CD8-positive, alpha-beta memory T cell (primary cell): ENCODE measurements at places on chromosomes 2 and 18.
A peak's percentile ranks its signal among the peaks of the same experiment; 100 is the strongest.

DNA sequence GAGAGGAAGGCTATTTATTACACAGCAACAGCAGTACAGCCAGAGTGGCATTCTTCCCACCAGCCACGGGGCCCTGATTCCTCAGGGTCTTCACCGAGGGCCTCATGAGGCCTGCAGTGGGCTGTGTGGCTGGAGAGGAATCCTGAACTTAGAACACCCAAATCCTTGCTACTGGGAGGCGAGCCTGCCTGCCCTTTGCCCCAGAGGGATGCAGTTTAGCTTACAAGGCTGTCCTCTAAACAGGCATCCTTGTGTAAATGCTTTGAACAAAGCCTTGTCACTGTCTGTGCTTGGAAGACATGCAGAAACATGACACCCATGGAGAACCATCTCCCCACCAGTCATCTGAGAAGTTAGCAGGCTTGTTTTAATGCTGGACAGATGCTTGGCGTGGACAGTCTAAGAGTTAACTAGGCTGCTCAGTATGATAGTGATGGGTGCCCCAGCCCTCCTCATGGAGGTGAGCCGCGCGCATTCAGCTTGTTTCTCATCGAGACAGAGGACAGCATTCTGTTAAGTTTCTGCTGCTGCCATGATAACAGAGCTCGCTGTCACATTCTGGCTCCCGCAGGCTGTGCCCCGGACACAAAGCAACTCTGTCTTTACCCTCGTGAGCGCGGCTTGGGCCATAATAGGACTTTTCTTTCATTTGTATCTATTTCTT lies 42.9 kb downstream of the ADI1 start:
- no peaks in the 10 kb centered on the region for H3K4me1 ChIP-seq
- no peaks in the 10 kb centered on the region for H3K27me3 ChIP-seq
- no peak for DNase-seq
- no peak overlapping the region for H3K27ac ChIP-seq

DNA sequence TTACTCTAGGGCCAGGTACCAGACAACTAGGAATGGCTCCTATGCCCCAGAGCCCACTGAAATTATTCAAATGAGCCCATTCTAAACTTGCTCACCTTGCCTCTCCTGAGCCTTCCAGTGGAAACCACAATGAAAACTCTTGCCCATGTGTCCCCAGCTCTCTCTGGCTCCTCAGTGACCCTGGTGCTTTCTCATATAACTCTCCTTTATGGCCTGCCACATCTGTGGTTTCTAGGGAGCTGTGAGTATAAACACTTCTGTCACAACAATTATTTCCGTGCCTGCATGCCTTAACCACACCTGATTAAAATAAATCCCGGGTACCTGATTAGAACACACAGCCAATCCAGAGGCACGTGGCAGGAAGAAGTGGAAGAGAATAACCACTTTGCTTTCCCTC lies 333.0 kb upstream of the SPRED2 start:
- H3K27ac ChIP-seq = no peak overlapping the region
- H3K36me3 ChIP-seq = no peaks in the 10 kb centered on the region
- DNase-seq = no peak

- H3K27ac ChIP-seq = no peak overlapping the region
- H3K4me3 ChIP-seq = no peak overlapping the region
- H3K27me3 ChIP-seq = no peaks in the 10 kb centered on the region
Observed at GRCh38 chr2:228016402-228016801, 145.0 kb downstream of the DAW1 start.

DNA sequence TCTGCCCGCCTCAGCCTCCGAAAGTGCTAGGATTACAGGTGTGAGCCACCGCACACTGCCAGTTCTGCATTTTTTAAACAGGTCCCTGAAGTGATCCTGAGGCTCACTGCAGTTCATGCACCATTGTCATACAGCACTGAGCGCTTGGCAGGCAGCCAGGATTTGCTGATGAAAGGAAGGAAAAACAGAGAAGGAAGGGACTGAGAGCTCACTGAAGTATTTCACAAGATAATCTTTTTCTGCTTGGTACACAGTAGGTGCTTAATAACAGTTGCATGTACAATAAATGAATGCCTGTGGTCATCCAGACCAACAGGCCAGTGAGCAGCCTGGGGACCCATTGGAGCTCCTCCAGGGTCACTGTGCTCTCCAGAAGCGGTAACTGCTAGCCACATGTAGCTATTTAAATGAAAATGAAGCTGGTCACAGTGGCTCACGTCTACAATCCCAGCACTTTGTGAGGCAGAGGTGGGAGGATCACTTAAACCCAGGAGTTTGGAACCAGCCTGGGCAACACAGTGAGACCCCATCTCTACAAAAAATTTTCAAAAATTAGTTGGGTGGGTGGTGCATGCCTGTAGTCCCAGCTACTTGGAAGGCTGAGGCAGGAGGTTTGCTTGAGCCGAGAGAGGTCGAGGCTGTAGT lies 33.1 kb upstream of the SMAD7 start:
- no peaks in the 10 kb centered on the region for H3K27me3 ChIP-seq
- no peak for DNase-seq

GRCh38 chr2:225821351-225821750 lies 421.8 kb downstream of the NYAP2 start:
- H3K36me3 ChIP-seq = no peaks in the 10 kb centered on the region
- H3K4me1 ChIP-seq = no peaks in the 10 kb centered on the region
- H3K27me3 ChIP-seq = no peaks in the 10 kb centered on the region
- DNase-seq = no peak

DNA sequence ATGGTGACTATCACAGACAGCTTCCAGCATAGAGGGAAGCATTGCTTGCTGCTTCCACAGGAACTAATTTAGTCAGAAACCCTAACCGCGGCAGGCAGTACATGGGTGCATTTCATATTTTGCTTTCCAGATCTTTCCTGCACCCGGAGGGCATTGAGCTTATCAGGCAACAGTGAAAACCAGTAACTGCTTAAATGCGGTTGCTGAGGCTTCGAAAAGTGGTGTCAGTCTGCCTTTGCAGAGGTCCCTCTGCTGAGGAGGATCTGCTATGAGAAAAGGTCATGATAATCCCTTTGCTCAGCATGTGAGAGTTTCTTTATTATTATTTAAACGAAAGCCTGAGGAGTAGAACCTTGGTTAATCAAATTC lies 44.6 kb upstream of the ROCK2 start:
- no peaks in the 10 kb centered on the region for H3K4me1 ChIP-seq
- no peaks in the 10 kb centered on the region for H3K27me3 ChIP-seq
- no peak overlapping the region for H3K4me3 ChIP-seq
- DNase-seq = no peak

DNA sequence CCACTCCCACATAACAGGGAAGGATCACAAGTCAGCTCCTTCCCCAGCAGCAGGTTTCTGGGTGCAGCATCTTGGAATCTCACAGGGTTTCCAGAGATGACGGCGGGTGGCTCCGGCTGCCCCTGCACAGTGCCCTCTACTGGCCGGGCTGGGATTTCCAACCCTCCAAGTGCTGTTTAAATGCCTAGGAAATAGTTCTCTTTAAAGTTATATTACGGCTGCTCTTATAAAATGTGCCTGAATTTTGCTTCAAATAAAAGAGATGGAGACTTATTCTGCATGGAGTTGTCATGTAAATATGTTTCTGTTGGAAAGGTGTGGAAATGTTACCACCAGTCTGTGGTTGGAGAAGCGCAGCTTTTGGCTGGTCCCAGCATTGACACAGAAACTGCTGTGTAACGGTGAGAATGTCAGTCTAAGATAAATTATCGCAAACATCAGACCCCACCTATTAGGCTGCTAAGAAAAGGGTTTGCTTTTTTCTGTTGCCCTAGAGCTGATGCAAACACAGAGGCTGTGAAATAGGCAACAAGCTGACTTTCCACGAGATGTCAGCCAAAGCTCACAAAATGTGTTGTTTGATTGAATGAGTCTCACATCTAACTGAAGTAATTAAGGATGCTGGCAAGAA lies 3.3 kb upstream of the HJURP start:
- H3K36me3 ChIP-seq = no peaks in the 10 kb centered on the region
- H3K27ac ChIP-seq = no peak overlapping the region
- H3K27me3 ChIP-seq = no peaks in the 10 kb centered on the region
- no peak overlapping the region for H3K4me3 ChIP-seq
- DNase-seq = peak; percentile 24

DNA sequence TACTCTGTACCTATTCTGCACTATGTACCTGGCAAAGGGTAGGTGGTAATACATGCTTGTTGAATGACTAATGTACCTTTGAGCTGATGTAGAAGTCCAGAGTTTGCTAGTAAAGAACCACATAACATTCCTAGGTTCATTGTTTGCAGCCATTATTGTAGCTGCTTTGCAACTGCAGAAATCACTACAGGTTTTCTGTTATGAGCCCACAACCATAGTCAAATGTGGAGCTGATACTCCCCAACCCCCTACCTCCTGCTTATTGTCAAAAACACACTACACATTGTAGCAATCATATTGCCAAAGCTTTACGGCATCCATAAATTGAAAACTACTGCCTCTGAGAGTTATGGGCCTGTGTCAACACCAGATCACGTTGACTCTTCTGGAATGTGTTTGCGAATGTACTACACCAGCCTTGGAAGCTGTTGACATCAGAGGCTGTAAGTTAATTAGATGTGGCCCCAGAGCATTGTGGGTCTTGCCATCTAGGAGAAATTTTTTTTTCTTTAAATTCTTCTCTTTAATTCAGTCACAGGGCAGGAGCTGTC lies 187.0 kb downstream of the AGPS start:
- H3K27me3 ChIP-seq = no peaks in the 10 kb centered on the region
- DNase-seq = no peak
- no peak overlapping the region for H3K4me3 ChIP-seq
- H3K4me1 ChIP-seq = no peaks in the 10 kb centered on the region
- no peak overlapping the region for H3K27ac ChIP-seq
- no peaks in the 10 kb centered on the region for H3K36me3 ChIP-seq

GRCh38 chr2:200221055-200221955 lies 85.2 kb upstream of the SPATS2L start:
- no peak overlapping the region for H3K4me3 ChIP-seq
- no peak for DNase-seq
- no peaks in the 10 kb centered on the region for H3K36me3 ChIP-seq
- no peaks in the 10 kb centered on the region for H3K27me3 ChIP-seq
- H3K4me1 ChIP-seq = no peaks in the 10 kb centered on the region

- peak overlapping the region; percentile 63 for H3K4me3 ChIP-seq
- H3K4me1 ChIP-seq = peaks cover 6% of the 10 kb centered on the region
- H3K27ac ChIP-seq = no peak overlapping the region
- no peaks in the 10 kb centered on the region for H3K36me3 ChIP-seq
- H3K27me3 ChIP-seq = no peaks in the 10 kb centered on the region
Observed at GRCh38 chr18:35949903-35950627, 22.4 kb upstream of the RMP24 start.

GRCh38 chr2:179274749-179275148 lies 10.1 kb upstream of the SESTD1 start:
- no peaks in the 10 kb centered on the region for H3K4me1 ChIP-seq
- DNase-seq = no peak
- H3K36me3 ChIP-seq = no peaks in the 10 kb centered on the region
- H3K27me3 ChIP-seq = no peaks in the 10 kb centered on the region
- H3K27ac ChIP-seq = no peak overlapping the region

DNA sequence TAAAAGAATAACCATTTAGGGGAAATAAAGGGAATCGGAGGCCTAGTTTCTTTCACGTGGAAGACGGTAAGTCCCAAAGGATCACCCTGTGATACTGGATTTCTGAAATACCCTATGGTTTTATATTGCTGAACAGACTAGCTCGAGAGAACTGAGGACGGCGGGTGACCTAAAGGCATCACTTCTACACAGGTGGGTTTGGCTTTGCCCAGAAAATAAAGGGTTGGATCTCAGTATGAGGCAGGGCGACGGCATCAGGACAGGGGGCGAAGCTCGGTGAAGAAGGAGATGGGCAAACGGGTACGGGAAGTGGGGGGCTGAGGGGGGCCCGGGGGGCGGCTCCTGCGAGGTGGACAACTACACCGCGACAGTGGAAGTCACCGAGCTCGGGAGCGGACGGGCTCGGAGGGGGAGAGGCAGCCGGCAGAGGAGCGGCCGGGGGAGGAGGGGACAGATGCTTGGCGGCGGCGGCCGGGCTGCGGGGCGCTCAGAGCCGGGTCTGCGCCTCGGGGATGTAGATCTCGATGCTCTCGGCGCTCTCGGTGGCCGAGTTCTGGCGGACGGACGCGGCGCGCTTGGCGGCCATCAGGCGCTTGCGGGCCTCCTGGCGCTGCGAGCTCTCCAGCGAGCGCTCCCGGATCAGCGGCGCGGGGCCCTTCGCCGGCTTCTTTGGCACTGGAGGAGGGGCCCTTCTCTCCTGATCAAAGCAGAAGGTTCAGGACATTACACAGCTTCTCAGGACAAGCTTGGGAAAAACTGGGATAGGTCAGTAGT lies 48.9 kb downstream of the TGIF1 start:
- DNase-seq = no peak
- H3K36me3 ChIP-seq = no peaks in the 10 kb centered on the region
- H3K4me3 ChIP-seq = no peak overlapping the region
- H3K27me3 ChIP-seq = peaks cover 10% of the 10 kb centered on the region

- H3K4me1 ChIP-seq = no peaks in the 10 kb centered on the region
- H3K36me3 ChIP-seq = no peaks in the 10 kb centered on the region
- no peak for DNase-seq
- H3K27me3 ChIP-seq = no peaks in the 10 kb centered on the region
Observed at GRCh38 chr2:152623076-152623740, 94.1 kb downstream of the PRPF40A start.

DNA sequence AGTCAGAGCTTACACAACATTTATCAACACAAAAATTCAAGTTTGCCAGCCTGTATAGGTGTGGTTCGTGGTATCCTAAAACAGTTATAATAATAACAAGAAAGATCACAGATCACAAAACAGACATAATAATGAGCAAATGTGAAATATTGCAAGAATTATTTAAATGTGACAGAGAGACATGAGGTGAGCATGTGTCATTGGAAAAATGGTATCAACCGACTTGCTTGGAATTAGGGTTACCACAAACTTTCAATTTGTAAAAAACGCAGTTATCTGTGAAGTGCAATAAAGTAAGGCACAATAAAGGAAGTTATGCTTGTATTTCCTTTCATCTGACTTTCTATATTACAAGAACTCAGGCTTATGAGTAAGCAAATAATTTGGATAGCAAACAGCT lies 116.8 kb downstream of the IKZF2 start:
- H3K36me3 ChIP-seq = no peaks in the 10 kb centered on the region
- H3K4me3 ChIP-seq = no peak overlapping the region
- H3K27me3 ChIP-seq = no peaks in the 10 kb centered on the region
- no peak for DNase-seq

GRCh38 chr2:189444322-189444721 lies 3.0 kb downstream of the WDR75 start:
- H3K4me1 ChIP-seq = peaks cover 35% of the 10 kb centered on the region
- no peak overlapping the region for H3K27ac ChIP-seq
- no peaks in the 10 kb centered on the region for H3K27me3 ChIP-seq

DNA sequence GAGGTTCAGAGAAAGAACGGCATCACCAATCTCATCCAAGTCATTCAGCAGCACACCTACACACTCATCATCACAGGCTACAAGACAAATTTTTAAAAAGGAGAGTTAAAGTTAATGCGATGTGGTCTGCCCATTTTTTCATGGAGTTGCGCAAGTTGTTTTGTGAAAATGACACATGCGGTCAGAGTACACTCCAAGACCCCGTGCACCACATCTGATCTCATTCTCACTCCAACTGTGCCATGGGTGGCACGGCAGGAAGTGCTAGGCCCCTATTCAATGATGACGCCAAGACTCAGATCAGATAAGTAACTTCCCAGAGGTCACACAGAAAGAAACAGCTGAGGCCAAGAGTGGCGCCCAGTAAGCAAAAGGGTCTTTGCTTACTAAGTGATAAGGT lies 119.8 kb downstream of the LAMA1 start:
- H3K4me3 ChIP-seq = no peak overlapping the region
- no peak for DNase-seq
- H3K4me1 ChIP-seq = no peaks in the 10 kb centered on the region
- no peaks in the 10 kb centered on the region for H3K27me3 ChIP-seq
- no peak overlapping the region for H3K27ac ChIP-seq

GRCh38 chr2:240401781-240402551 lies 33.5 kb upstream of the GPC1 start:
- H3K27me3 ChIP-seq = no peaks in the 10 kb centered on the region
- no peaks in the 10 kb centered on the region for H3K4me1 ChIP-seq
- no peak overlapping the region for H3K27ac ChIP-seq
- no peak overlapping the region for H3K4me3 ChIP-seq
- no peak for DNase-seq
